ENCODE measurements at places on chromosomes 5 and 9. TPM values are rescaled to one million over a fixed set of nuclear protein-coding genes. Genes with fewer than 3 reads are reported as not detected.

The FAM200C gene
- 2.9 TPM for total RNA-seq

The ORM2 gene
- not detected for total RNA-seq

The SUSD1 gene
- 15.6 TPM for total RNA-seq

The NXNL2 gene
- 0.45 TPM for total RNA-seq

The SAPCD2 gene
- total RNA-seq = 2.2 TPM

The STPG3 gene
- not detected for total RNA-seq

The DEPDC1B gene
- 0.70 TPM for total RNA-seq

The PCDHA1 gene
- total RNA-seq = not detected

The HIGD2A gene
- total RNA-seq = 13.7 TPM

The GABRP gene
- total RNA-seq = not detected

The PDCD1LG2 gene
- 4.3 TPM for total RNA-seq

The SPINK6 gene
- total RNA-seq = not detected

The MARCOL gene
- not detected for total RNA-seq

The TSSK1B gene
- total RNA-seq = 0.12 TPM
